ENCODE measurements at places on chromosomes 4 and X.

DNA sequence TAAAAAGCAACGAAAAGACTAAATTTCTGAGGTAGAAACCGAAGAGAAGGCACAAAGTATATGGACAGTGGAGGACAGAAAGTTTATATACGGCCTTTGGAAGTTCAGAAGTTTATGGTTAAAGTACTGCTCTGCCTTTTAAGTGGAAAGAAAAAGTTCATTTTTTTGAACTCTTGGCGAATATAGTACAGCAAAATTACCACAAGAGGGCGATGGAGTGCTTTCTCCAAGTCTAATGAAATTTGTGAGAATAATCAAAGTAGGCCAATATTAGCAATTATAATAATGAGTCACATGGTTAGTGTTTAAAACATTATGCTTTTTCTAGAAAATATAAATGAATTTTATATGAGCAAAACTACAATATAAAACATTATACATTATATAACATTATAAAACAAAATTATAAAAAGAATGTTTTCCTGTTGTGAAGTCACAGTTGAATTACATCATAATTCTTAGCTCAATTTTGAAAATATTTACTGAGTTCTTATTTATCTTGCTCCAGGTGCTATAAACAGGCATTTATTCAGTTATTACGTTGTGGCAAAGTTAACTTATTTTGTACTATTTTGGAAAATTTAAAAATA is 136.2 kb upstream of the BMPR1B start:
- H3K4me1 ChIP-seq = no peaks in the 10 kb centered on the region
- no peak overlapping the region for H3K27ac ChIP-seq
- H3K4me3 ChIP-seq = no peak overlapping the region
- H3K36me3 ChIP-seq = no peaks in the 10 kb centered on the region
- no peak for DNase-seq

GRCh38 chr4:119310826-119311225 is 11.1 kb downstream of the FABP2 start:
- no peaks in the 10 kb centered on the region for H3K4me1 ChIP-seq
- no peaks in the 10 kb centered on the region for H3K36me3 ChIP-seq
- DNase-seq = no peak
- H3K4me3 ChIP-seq = no peak overlapping the region
- H3K27ac ChIP-seq = no peak overlapping the region

GRCh38 chrX:40457406-40457805 is 123.4 kb upstream of the ATP6AP2 start:
- H3K27me3 ChIP-seq = no peaks in the 10 kb centered on the region
- H3K27ac ChIP-seq = no peak overlapping the region
- no peak for DNase-seq
- no peak overlapping the region for H3K4me3 ChIP-seq

DNA sequence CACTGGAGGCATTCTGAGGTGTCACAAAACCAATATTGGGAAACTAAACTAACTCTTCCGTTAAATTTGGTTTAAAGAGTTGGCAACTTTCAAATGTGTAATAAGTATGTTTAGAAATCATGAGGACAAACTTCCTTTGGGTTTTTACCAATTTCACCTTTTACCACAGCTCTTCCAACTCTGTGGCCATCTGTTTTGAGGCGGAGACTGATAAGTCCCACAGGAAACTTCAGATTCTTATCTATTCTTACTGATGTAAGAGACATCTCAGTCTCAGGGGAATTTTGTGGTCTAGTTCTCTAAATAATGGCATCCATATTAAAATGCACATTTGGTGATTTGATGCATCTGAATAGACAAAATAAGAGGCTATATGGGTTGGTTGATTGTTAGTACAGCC is 229.2 kb upstream of the AFF2 start:
- H3K4me1 ChIP-seq = no peaks in the 10 kb centered on the region
- H3K27me3 ChIP-seq = no peaks in the 10 kb centered on the region
- no peaks in the 10 kb centered on the region for H3K36me3 ChIP-seq
- no peak overlapping the region for H3K4me3 ChIP-seq

- DNase-seq = no peak
- no peaks in the 10 kb centered on the region for H3K4me1 ChIP-seq
These were observed 393.1 kb upstream of the ZFP42 start for GRCh38 chr4:187602339-187603092.

DNA sequence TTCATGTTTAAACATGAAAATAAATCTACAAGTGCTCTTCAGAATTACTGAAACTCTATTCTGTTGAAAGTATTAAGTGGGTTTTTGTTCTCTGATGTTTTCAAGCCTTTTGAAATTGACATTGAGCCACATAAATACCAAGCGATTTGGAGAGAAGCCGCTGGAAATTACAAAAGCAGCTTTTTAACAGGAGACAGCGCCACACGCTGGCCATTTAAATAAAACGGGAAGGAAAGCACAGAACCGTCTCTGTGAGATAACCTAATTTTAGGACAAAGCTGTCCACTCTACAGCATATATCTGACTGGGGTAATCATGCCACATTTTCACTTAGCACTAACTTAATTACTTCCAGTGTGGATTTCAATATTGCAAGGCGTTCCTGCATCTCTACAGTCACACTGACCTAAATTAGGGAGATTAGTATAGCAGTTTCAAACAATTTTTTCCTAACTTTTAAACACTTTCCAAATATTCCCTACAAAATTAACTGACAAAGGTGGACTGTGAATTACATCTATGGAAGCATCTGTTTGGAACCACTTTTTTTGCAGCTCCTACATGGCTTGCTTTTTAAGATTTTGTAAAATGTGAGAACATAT is 6.8 kb upstream of the ANOS1 start:
- H3K4me3 ChIP-seq = no peak overlapping the region
- no peaks in the 10 kb centered on the region for H3K36me3 ChIP-seq
- H3K4me1 ChIP-seq = no peaks in the 10 kb centered on the region
- H3K27ac ChIP-seq = no peak overlapping the region

DNA sequence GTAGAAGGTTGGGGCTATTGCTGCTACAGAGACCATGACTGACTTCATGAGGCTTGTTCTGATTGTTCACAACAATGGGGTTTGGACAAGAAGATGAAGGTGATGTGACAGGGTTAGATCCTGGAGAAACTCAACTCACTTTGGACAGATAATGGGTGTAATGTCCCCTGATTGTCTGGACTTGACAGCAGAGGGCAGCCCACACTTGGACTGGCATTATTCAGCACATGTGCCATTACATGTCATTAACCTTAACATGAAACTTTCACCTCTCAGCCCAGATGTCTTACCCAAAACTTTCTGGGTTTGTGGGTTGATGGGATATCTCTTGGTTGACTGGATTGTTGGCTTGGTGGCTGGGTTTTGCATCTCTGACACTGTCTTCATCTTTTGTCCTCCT is 101.5 kb downstream of the MXRA5 start:
- H3K4me1 ChIP-seq = no peaks in the 10 kb centered on the region
- no peak overlapping the region for H3K4me3 ChIP-seq
- no peaks in the 10 kb centered on the region for H3K36me3 ChIP-seq
- DNase-seq = no peak
- H3K27ac ChIP-seq = no peak overlapping the region

DNA sequence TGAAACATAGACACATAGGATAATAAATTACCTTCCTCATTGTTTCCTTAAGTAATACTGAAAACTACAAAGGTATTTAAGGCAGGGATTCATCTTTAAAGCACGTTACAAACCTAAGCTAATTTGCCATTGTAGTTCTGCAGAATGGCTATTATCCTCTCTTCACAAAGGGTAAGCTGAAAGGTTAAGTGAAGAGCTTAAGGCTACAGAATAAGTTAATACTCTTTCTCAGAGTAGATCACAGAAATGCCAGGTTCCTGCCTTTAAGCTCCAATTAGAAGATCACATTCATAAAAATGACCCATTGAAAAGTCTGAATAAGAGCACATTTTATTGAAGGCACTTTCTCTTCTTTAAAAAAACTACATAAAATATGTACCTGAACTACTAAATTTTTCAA is 42.1 kb upstream of the PRDM5 start:
- no peaks in the 10 kb centered on the region for H3K36me3 ChIP-seq
- no peaks in the 10 kb centered on the region for H3K27me3 ChIP-seq
- H3K4me3 ChIP-seq = no peak overlapping the region
- DNase-seq = no peak
- no peaks in the 10 kb centered on the region for H3K4me1 ChIP-seq

DNA sequence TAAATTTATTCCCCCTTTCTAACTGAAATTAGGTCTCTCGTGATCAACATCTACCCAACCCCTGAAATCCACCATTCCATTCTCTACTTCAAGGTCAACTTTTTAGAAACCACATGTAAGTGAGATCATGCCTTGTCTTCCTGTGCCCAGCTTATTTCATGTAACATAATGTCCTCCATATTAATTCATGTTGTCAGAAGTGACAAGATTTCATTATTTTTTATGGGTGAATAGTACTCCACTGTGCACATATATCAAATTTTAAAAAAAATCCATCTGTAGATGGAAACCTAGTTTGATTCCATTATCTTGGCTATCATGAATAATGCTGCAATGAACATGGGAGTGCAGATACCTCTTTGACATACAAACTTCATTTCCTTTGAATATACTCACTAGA is 1.5 kb downstream of the PPID start:
- no peak overlapping the region for H3K4me3 ChIP-seq
- H3K27me3 ChIP-seq = no peaks in the 10 kb centered on the region
- no peak for DNase-seq

DNA sequence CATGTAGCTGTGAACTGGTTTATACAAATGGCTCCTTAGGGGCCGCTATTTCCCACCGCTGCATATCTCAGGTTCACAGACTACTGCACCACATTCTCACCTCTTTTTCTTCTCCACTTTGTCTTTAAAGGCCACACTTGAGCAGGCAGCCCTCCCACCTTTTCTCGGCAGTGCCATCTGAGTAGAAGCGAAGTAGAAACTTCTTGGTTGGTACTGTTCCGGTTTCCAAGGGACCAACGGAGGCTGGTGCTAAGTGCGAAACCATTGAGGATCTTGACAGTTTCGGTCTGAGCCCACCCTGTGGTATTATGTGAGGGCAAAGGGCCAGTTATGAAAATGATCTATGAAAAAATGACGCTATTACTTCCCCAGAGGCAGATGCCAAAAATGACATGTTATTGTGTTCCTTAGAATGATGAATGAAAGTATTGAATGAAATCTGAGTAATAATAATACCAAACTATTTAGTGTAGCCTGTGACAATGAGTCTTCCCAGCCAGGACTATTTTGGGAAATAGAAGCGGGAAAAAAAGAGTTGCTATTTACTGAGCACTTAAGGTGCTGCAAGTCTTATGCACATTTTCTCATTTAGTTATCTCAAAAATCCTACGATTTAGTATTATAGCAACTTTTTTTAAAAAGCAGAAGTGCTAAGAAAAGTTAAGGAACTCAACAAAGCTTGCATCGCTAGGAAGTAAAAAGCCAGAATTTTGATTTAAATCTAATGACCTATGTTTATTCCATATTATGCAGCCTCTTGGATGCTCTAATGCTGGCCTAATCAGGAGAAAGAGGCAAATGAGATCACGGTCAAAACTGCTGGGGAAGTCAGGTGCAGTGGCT is 29.6 kb upstream of the CHRNA9 start:
- no peaks in the 10 kb centered on the region for H3K36me3 ChIP-seq
- no peaks in the 10 kb centered on the region for H3K27me3 ChIP-seq
- no peak overlapping the region for H3K4me3 ChIP-seq
- no peak for DNase-seq

DNA sequence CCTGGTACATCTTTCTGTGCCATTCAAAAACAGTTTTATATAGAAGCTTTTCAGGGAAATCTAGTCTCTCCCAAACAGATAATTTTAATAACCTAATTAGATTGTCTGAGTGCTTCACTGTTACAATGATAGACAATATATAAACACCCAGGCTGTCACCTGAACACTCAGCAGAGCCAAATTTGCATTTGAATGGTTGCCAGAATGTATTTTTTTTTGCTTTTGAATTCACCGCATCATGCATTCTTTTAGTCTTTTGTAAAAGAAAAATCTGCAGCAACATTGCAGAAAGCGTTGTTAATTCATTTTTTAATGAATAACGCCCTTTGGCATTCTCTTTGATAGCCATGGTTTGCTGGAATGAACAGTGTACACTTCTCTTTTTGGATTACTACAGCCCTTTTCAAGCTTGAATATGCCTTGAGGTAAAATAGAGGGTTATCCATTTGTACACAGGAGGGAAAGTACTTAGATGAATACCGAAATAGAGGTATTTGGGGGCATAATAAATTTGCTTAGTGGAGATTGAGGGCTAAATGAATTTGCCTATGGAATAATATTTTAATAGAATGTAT is 175.0 kb upstream of the EPHA5 start:
- H3K36me3 ChIP-seq = no peaks in the 10 kb centered on the region
- no peak overlapping the region for H3K4me3 ChIP-seq
- no peak overlapping the region for H3K27ac ChIP-seq
- no peaks in the 10 kb centered on the region for H3K27me3 ChIP-seq

- no peaks in the 10 kb centered on the region for H3K36me3 ChIP-seq
- H3K4me1 ChIP-seq = no peaks in the 10 kb centered on the region
- H3K27ac ChIP-seq = no peak overlapping the region
- DNase-seq = no peak
- H3K4me3 ChIP-seq = no peak overlapping the region
These were observed 349.7 kb upstream of the GALNT7 start for GRCh38 chr4:172818901-172819300.

- no peaks in the 10 kb centered on the region for H3K4me1 ChIP-seq
- H3K4me3 ChIP-seq = no peak overlapping the region
- no peak for DNase-seq
- no peak overlapping the region for H3K27ac ChIP-seq
- no peaks in the 10 kb centered on the region for H3K36me3 ChIP-seq
These were observed 48.6 kb upstream of the TMEM164 start for GRCh38 chrX:109954333-109954732.

DNA sequence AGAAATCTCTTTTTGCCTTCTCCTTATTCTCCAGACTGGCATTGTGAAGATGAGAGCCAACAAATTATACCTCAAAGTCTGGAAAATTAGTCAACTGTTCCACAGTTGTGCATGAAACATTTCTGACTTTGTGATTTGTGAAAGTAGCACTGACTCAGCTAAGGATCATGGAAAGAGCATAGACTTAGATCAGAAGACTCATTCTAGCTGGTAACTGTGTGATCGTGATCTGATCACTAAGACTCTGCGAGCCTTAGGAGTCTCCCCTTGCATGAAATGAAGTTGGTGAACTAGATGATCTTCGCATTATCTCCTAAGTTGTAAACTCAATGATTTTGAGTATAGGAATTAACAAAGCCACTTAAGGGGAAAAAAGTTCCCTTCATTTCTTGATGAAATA is 668.1 kb downstream of the RPA4 start:
- no peaks in the 10 kb centered on the region for H3K27me3 ChIP-seq
- no peak overlapping the region for H3K27ac ChIP-seq
- DNase-seq = no peak

DNA sequence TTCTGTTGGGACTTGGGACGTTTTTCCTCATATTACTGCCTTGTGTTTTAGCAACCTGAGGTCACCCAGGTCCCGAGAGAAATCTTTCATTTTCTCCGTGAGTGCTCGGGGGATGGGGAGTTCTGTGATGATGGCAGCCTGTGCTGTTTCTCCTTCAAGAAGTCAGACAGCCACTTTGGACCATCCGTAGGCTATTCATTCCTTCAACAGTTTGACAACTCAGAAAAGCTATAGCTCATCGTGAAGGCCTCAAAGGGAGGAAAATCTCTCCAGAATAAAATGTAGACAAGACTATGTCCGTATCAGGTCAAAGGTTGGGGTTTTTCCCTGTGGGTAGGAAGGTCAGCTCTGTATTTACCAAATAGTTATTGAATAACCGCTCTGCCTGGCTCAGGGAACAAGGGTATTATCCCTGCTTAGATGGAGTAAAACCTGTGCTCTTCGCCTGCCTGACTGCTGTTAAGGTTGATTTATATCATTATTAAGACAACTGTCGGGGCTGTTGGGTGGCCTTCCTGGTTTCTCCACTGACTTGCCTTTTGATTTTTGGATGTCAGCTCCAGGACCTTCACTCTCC is 36.6 kb downstream of the FAM114A1 start:
- no peaks in the 10 kb centered on the region for H3K4me1 ChIP-seq
- no peaks in the 10 kb centered on the region for H3K36me3 ChIP-seq
- H3K4me3 ChIP-seq = no peak overlapping the region
- no peaks in the 10 kb centered on the region for H3K27me3 ChIP-seq
- DNase-seq = no peak
